ENCODE measurements at places on chromosomes 3 and 15.

DNA sequence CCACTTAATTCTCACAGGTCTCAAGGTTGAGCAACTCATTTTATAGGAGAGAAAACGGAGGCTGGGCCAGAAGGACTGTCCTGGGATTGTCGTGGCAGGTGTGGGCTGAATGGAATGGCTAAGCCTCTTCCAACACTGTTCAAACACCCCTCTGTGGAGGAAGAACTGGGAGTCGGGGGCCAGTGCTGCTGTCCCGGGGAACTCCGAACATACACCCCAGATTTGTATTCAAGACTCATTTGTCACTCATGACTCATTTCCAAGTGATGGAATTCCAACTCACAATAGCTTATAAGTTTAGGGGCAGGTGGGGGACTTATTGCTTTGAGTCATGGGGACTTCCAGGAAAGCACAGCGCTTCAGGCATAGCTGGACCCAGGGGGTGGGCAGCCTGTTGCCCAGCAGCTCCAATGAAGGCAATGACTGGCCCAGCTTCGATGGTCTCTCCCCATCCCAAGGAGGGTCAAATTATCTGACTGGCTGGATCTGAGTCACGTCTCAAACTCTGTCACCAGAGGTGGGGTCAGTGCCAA is 72.5 kb downstream of the TM2D3 start:
- H3K4me1 ChIP-seq, result no peaks in the 10 kb centered on the region
- no peak overlapping the region for H3K27ac ChIP-seq
- no peaks in the 10 kb centered on the region for H3K36me3 ChIP-seq
- no peaks in the 10 kb centered on the region for H3K27me3 ChIP-seq

DNA sequence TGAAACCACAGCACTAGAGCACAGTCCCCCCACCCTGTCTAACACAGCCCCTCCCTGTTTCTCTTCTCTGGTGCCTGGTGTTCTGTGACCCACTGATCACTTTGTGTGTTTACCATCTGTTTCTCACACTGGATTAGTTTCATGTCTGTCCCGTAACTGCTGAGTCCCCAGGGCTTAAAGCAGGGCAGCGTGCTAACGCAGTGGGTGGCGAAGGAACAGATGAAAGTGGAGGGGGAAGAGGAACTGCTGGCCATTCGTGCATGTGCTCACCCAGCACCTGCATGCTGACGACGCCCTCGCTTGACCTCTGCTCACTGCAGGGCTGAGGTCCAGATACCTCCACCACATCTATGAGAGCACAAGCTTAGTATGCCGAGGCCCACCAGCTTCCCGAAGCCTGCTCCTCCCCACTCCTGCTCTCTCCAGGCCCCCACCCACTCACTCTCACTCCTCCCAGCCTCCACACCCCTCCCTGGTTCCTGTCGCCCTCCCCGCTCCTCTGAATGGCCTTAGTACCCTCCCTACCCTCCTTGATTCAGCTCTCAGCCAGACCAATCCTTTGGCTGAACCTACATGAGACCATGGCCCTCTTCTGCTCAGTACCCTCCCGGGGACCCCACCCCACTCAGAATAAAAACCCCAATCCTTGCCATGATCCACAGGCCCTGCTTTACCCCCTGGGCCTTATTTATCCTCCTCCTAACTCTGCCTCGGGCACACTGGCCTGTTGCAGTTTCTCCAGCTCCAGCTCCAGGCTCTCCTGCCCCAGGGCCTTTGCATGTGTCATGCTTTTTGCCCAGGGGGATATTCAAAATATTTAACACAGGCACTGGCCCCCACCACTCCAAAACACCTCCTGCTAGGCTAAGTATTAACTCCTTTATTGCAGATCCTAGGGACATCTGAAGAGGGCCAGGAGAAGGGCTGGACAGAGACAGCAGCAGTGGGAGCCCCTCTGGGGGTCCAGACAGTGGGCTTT is 15.1 kb upstream of the IQSEC1 start:
- no peaks in the 10 kb centered on the region for H3K27me3 ChIP-seq
- no peak overlapping the region for H3K27ac ChIP-seq
- H3K36me3 ChIP-seq, result no peaks in the 10 kb centered on the region
- H3K4me1 ChIP-seq, result no peaks in the 10 kb centered on the region
- no peak overlapping the region for H3K4me3 ChIP-seq
- DNase-seq, result no peak

- H3K36me3 ChIP-seq, result no peaks in the 10 kb centered on the region
- H3K27me3 ChIP-seq, result no peaks in the 10 kb centered on the region
- H3K4me1 ChIP-seq, result no peaks in the 10 kb centered on the region
- H3K4me3 ChIP-seq, result no peak overlapping the region
These were observed 48.3 kb upstream of the RBP1 start for GRCh38 chr3:139587797-139588196.

DNA sequence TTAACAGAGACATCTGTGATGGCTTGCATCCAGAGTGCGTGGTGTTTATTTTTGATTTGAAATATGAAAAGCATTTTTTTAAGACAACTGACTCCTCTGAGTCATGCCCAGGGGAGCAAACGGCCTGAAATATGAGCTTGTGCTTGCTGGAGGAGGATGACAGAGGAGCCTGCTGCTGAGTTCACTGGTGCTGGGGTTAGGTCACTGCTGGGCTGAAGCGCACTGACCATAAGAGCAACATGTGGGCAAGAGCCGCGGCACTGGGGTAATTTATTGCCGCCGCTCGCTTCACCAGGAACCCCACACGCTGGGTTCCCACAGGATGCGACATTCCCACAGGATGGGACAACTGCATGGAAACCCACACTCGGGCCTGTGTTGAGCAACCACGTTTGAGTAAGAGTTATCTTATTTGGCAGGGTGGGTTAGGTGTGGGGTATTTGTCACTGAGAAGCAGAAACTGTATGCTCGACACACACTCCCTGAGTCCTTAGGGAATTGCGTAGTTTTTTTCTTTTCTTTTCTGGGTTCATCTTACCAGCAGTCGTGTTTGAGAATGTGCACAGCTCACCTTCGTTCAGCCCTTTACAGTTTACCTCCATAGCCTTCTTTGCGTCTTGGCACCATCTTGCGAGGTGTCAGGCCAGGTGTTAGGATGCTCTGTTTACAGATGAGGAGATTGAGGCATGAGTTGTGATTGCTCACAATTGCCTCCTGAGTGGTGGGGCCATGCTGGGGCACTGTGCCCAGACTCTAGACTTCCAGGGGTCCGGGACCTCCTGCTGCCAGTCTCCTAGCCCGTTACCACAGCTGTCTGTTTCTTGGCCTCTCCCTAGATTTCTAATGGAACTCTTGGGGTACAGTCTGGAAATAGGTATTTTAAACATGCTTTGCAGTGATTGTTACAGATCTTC is 60.4 kb downstream of the SMAD3 start:
- H3K36me3 ChIP-seq, result no peaks in the 10 kb centered on the region
- no peak for DNase-seq

GRCh38 chr3:53171827-53172505 is 11.0 kb downstream of the PRKCD start:
- no peak for DNase-seq
- H3K4me3 ChIP-seq, result no peak overlapping the region
- H3K4me1 ChIP-seq, result peaks cover 13% of the 10 kb centered on the region
- no peaks in the 10 kb centered on the region for H3K36me3 ChIP-seq
- H3K27ac ChIP-seq, result no peak overlapping the region

DNA sequence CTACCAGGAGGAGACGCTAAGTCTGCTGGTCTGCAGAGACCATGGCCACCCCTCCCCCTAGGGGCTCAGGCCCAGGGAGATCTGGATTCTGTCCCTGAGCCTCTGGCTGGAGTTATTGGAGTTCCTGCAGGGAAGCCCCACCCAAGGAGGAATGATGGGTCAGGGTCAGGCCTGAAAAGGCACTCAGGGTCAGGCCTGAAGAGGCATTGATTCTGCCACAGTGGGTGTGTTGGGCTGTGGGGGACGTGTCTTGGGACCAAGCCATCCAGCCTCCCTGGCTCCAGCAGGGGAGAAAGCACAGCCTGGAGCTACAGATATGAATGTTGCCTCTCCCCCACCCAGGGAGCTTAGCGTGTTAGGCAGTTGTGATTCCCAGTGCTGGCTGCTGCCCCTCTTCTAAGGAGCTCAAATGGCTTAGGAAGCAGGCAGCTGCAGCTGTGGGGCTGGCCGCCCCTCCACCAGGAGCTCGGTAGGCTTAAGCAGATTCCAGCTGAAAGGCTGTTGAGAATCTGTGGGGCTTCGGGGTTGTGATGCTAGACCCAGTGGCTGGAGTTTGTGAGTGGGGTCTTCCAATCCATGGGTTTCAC is 176.7 kb downstream of the CHL1 start:
- H3K36me3 ChIP-seq, result no peaks in the 10 kb centered on the region
- H3K27ac ChIP-seq, result no peak overlapping the region
- DNase-seq, result no peak
- no peak overlapping the region for H3K4me3 ChIP-seq

GRCh38 chr15:52359722-52360121 is 64.1 kb upstream of the MYO5C start:
- H3K36me3 ChIP-seq, result no peaks in the 10 kb centered on the region
- H3K4me3 ChIP-seq, result no peak overlapping the region
- H3K27ac ChIP-seq, result no peak overlapping the region
- H3K27me3 ChIP-seq, result no peaks in the 10 kb centered on the region
- no peaks in the 10 kb centered on the region for H3K4me1 ChIP-seq

- no peaks in the 10 kb centered on the region for H3K36me3 ChIP-seq
- H3K27ac ChIP-seq, result no peak overlapping the region
- DNase-seq, result no peak
- H3K27me3 ChIP-seq, result no peaks in the 10 kb centered on the region
- no peak overlapping the region for H3K4me3 ChIP-seq
These were observed 49.2 kb downstream of the LSM3 start for GRCh38 chr3:14227856-14228255.

- no peaks in the 10 kb centered on the region for H3K27me3 ChIP-seq
- no peak for DNase-seq
- H3K4me3 ChIP-seq, result no peak overlapping the region
- H3K36me3 ChIP-seq, result peaks cover 2% of the 10 kb centered on the region
These were observed 47.1 kb downstream of the NPTN start for GRCh38 chr15:73585871-73586654.

- no peaks in the 10 kb centered on the region for H3K27me3 ChIP-seq
- no peak for DNase-seq
- no peak overlapping the region for H3K27ac ChIP-seq
- H3K4me3 ChIP-seq, result no peak overlapping the region
- no peaks in the 10 kb centered on the region for H3K4me1 ChIP-seq
- no peaks in the 10 kb centered on the region for H3K36me3 ChIP-seq
These were observed 9.2 kb upstream of the PDZRN3 start for GRCh38 chr3:73633916-73634344.

DNA sequence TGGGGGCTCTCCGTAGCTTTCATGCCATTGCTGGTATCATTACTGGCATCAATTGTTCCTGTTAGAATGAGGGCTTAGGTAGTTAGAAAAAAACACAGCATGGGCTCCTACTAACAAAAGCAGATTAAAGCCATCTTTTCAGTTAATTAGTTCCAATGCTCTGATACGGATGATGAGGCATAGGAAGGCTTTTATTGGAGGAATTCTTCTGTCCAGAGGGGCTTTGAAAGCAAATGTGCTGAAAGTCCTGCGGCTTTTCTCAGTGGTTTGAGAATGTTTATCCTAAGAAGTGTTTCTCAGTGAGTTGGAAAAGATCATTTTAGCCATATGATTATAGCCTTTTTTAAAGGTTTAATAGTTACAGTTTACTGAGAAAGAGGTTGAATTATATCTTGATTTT is 198.5 kb downstream of the THSD4 start:
- H3K36me3 ChIP-seq, result no peaks in the 10 kb centered on the region
- H3K27ac ChIP-seq, result no peak overlapping the region
- no peaks in the 10 kb centered on the region for H3K4me1 ChIP-seq
- no peak for DNase-seq

DNA sequence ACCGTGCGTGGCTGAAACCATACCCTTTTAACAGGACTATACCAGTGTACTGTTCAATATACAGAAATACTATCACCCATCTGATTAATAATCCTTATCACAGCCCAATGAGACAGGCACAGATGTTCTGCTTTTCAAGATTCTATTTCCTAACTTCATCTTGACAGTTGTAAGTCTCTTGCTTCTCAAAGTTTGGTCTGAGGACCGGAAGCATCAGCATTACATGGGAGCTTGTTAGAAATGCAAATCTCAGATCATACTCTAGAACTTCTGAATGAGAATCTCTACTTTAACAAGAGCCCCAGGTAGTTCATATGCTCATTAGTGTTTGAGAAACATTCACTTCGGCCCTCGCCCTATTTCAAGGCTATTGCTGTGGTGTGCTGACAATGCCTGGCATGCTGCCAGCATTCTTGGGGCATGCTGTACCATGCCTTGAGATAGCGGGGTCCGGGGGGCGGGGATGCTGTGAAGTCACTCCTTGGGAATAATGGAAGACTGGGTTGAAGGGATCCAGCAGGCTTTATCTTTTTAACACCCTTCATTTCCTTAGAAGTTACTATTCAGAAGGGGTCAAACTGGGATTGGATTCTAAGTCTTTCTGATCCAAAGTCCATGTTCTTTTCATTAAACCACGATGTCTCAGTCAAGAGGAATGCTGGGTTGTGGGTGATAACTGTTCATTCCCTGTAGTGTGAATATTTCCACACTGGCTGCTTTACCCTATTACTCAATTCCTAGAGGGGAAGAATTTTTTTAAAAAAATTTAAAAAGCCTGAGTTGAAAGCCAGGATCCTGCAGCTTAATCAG is 194.7 kb downstream of the LPP start:
- no peak overlapping the region for H3K4me3 ChIP-seq
- no peaks in the 10 kb centered on the region for H3K27me3 ChIP-seq
- no peaks in the 10 kb centered on the region for H3K36me3 ChIP-seq
- DNase-seq, result no peak
- no peak overlapping the region for H3K27ac ChIP-seq

DNA sequence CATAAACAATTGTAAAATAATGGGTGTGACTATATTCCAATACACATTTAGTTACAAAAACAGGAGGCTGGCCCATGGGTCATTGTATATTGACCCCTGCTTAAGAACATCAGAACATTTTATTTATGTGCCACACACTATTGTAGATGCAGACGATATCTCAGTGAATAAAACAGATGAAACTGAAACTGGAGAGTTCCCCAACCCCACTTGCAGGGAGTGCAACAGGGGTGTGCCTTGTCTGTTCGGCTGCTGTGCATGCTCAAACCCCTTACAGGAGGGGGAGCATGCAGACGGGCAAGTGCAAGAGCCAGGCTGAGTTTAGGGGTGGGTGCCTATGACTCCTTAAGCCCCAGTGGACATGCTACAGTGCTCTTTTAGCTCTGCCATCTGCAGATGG is 509.6 kb downstream of the IGSF11 start:
- H3K36me3 ChIP-seq, result no peaks in the 10 kb centered on the region
- no peak overlapping the region for H3K4me3 ChIP-seq
- no peak overlapping the region for H3K27ac ChIP-seq
- DNase-seq, result no peak
- H3K4me1 ChIP-seq, result no peaks in the 10 kb centered on the region

GRCh38 chr15:25172691-25173090 is 217.9 kb downstream of the SNRPN start:
- no peaks in the 10 kb centered on the region for H3K4me1 ChIP-seq
- H3K27ac ChIP-seq, result no peak overlapping the region
- no peak for DNase-seq

- H3K27me3 ChIP-seq, result no peaks in the 10 kb centered on the region
- no peak overlapping the region for H3K4me3 ChIP-seq
- no peak overlapping the region for H3K27ac ChIP-seq
- DNase-seq, result no peak
These were observed 387.6 kb downstream of the NAALADL2 start for GRCh38 chr3:175246766-175247165.

- H3K27me3 ChIP-seq, result no peaks in the 10 kb centered on the region
- H3K4me3 ChIP-seq, result no peak overlapping the region
- no peaks in the 10 kb centered on the region for H3K36me3 ChIP-seq
- DNase-seq, result peak; percentile 70
These were observed 50.0 kb downstream of the RLBP1 start for GRCh38 chr15:89171136-89172072.

GRCh38 chr3:196712514-196713413 is 587 bp downstream of the PIGX start:
- peak overlapping the region; percentile 97 for H3K4me3 ChIP-seq
- no peak overlapping the region for H3K27ac ChIP-seq
- no peaks in the 10 kb centered on the region for H3K27me3 ChIP-seq
- H3K4me1 ChIP-seq, result no peaks in the 10 kb centered on the region
- no peaks in the 10 kb centered on the region for H3K36me3 ChIP-seq
- no peak for DNase-seq

Measured in iPS DF 6.9 (cell line).